CD4-positive, alpha-beta T cell treated with Interleukin-15 for 1 hour (primary cell): ENCODE measurements at places on chromosomes 2 and 18.

DNA sequence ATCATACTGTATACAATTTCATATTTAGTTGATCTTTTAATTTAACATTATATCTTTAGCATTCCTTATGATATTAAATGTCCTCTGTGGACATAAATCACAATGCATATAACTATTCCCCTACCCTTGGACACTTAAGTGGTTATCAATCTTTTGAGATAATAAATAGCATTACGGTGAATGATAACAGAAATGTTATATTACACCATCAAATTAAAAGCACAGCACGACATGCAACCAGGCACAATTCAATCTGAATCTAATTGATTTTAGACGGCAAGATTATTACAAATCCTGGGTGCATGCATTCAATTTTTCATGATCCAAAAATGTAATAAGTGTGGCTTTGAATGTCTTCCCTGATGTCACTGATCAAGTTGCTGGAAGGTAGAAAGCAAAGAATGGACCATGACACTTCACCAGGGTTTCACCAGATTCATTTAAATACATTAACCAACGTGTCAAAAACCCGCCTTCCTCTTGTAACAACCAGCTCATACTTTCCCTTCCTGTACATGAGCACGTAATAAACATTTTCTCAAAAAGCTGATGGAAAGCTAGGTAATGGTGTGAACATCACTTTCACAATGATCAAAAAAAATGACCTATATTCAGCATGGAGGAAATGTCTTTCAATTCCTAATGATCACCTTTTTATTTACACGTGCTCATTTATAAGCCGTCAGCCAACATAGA lies 513.7 kb upstream of the ID2 start:
- no peak for DNase-seq

- no peak for DNase-seq
These were observed 81.2 kb downstream of the GATA6 start for GRCh38 chr18:22250591-22250996.

DNA sequence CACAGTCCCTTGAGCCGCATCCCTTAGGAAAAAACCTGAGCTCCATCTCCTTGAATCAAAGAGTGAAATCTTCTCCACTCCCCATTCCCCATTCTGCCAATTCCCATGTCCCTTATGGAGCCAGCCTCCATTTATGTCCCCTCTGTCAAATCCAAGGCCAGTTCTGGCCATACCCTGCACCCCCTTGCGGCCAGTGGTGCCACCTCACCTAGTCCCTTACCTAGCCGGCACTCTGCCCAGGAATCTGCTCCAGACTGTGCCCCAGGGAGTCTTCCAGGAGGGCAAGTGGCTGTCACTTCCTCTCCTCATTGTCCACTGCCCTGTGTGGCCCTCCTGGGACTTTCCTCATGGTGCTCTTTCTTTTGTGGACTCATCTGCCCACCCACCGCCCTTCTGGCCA lies 195.4 kb upstream of the RMP24 start:
- no peak for DNase-seq

- DNase-seq, result peak; percentile 97
These were observed 54.3 kb downstream of the PKDCC start for GRCh38 chr2:42102024-42102590.

GRCh38 chr2:116132833-116133232 lies 1681.7 kb upstream of the DDX18 start:
- no peak for DNase-seq

GRCh38 chr2:14194233-14194632 lies 438.3 kb upstream of the LRATD1 start:
- no peak for DNase-seq

DNA sequence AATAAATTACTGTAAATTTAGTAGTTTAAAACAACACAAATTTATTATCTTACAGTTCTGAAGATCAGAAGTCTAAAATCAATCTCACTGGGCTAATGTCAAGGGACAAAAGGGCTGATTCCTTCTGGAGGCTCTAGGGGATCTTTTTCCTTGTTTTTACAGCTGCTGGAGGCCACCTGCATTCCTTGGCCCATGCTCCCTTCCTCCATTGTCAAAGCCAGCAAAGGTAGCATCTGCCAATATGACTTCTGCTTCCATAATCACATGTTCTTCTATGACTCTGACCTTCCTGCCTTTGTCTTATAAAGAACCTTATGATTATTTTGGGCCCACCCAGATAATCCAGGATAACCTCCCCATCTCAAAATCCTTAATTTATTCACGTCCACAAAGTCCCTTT lies 46.0 kb upstream of the FAM136A start:
- no peak for DNase-seq

DNA sequence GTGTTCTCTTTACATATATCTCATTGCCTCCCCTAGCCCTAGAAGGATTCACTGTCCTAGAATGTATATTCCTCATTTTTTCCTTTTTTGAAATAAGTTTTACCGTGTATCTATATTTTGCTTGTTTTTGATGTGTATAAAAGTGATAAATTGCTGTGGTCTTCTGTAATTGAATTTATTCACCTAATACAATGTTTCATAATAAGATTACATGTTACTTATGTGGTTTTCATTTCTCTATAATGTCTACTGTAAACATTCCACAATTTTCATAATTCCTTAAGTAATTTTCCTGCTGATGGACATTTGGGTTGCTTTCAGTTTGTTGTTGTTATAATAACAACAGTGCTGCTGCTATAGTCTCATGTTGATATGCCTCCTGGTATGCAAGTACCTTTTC lies 118.2 kb downstream of the PHLPP1 start:
- no peak for DNase-seq
